ENCODE measurements at places on chromosomes 5 and 9.

DNA sequence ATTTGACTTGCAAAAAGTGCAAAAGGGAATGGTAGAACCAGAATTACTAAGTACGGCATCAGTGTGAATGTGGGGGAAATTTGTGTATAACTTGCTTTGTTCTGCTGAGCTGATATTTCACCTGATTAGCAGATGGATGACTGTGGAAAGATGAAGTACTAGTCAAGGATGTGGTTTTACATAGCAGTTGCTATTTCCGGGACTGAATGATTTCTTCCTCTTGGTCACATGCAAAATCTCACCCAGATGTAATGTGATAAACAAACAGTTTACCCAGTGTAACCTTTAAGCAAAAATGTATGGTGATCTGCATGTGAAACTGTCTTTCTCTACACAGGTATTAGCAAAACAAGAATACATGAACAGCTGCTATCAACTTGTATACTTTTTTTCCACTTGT is 46.1 kb downstream of the DCP2 start:
- DNase-seq: no peak

GRCh38 chr9:115002371-115003120 is 72.2 kb upstream of the TNFSF8 start:
- no peak for DNase-seq

DNA sequence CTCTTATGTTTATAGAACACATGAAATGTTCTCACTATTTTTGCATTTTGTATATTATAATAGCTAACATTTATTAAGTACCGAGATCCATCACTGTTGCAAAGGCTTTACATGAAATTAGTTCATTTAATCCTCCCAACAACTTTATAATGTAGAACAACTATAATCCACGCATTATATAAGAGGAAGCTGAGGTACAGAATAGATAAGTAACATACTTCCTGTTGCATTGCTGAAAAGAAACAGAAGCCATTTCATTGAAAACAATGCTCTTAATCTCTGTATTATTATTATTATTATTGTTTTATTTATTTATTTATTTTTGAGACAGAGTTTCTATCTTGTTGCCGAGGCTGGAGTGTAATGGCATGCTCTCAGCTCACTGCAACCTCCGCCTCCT is 7.9 kb upstream of the INSYN2B start:
- no peak for DNase-seq

GRCh38 chr9:87886933-87887505 is 4.3 kb downstream of the SPATA31E1 start:
- DNase-seq: no peak

- DNase-seq: peak; percentile 46
Observed at GRCh38 chr5:149636861-149637246, 55.6 kb downstream of the ARHGEF37 start.

DNA sequence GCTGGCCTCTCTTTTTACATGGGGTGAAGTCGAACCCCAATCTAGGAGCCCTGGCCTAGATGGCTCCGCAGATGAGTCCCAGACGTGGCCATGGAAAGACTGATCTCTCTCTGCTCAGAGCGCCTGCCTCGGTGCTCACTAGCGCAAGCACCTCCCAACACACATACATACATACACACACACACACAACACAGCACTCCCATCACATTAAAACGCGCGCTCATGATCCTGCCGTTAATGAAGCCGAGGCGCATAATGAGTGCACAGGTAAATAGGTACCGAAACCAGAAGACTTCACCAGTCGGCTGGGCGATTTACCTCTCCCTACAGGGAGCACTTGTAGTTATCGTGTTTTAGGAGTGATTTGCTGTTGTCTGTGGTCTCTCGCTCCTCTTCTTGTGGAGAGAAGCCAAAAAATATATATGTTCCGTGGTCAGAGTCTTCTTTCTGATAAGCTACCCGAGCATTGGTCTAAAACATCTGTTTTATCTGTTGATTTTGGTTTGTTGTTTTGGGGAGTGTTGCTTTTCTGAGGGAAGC is 207.7 kb downstream of the MEF2C start:
- no peak for DNase-seq

GRCh38 chr5:172809774-172810173 is 24.3 kb upstream of the ERGIC1 start:
- no peak for DNase-seq

GRCh38 chr5:97529354-97529985 is 346.4 kb upstream of the RIOK2 start:
- no peak for DNase-seq

GRCh38 chr5:81420039-81420667 is 26.2 kb upstream of the ACOT12 start:
- DNase-seq: peak; percentile 73

DNA sequence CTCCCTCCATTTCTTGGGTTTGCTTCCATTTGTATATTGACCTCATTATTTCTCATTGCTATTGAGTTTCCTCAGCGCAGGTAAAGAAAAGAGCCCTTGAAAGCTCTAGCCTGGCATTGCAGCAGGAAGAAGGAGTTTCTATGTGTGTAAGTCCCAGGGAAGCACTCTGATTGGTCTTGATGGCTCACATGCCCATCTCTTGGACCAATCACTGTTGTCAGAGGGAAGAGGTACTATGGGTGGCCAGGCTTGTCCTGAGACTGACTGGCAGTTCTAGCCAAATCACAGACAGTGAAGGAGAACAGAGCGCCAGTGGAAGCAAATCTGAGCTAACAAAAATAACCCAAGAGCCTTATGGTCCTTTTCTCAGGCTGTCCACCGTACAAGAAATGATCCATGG is 219.0 kb downstream of the PAX5 start:
- no peak for DNase-seq

- DNase-seq: peak; percentile 96
Observed at GRCh38 chr5:60257596-60258271, 364.2 kb upstream of the PDE4D start.

- peak; percentile 56 for DNase-seq
Observed at GRCh38 chr9:98896632-98897031, 47.1 kb upstream of the COL15A1 start.

DNA sequence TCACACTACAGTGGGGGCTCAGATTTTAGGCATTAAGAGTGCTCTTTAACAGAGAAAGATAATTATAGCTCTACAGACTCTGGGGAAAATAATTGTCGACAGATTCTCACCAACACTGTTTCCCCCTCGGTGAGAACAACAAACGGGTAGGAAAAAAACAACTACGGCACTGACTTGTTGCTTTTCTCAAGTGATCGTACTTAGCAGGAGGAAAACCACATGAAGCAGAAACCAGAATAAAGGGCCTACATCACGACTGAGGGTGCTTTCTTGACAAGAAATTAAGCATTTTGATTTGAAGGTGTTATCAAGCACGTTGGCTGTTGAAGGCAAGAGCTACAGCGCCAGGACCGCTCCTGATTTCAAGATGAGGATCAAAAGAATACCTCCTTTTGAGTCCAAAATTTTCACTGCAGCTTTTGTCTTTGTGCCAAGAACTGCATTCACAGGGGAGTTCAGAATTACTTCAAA is 27.2 kb upstream of the CER1 start:
- DNase-seq: no peak

DNA sequence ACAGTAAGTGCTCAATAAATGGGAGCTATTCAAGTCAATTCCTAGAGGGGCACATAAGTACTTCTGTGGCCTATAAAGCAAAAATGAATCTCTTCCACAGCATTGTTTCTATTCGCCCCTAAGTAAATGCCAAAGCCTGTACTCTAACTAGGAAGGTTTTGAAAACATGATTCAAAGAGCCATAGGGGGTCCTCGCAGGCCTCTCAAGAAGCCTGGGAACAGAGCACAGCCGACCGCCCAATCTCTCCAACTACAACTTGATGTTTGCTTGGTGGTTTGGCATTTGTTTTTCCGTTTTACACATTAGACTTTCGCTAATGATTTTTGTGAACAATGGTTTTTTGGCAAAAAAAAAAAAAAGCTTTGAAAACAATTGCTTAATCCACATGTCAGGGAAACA is 19.4 kb downstream of the EFNA5 start:
- no peak for DNase-seq

DNA sequence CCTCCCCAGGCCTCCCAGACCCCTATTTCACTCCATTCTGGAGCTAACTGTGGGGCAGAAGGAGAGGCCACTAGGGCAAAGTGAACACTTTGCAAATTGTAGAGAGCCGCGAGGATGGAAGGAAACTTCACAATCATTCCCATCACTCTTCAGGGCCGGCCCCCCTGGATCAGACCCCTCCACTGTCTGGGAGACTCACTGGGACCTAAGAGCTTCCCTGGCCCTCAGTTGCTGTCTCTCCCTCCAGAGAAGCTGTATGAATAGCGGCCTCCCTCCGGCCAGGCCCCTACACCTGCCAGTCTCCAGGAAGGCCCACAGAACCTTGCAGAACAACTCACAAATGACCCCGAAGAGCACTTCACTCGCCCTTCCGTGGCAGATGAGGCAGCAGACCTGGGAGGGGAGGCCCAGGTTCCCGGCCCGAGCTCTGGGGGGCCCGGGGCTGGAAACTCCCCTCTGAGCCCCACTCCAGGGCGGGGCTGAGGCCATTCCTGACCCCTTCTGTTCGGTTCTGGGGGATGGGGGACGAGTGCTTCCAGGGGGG is 141.9 kb upstream of the IER5L start:
- no peak for DNase-seq

DNA sequence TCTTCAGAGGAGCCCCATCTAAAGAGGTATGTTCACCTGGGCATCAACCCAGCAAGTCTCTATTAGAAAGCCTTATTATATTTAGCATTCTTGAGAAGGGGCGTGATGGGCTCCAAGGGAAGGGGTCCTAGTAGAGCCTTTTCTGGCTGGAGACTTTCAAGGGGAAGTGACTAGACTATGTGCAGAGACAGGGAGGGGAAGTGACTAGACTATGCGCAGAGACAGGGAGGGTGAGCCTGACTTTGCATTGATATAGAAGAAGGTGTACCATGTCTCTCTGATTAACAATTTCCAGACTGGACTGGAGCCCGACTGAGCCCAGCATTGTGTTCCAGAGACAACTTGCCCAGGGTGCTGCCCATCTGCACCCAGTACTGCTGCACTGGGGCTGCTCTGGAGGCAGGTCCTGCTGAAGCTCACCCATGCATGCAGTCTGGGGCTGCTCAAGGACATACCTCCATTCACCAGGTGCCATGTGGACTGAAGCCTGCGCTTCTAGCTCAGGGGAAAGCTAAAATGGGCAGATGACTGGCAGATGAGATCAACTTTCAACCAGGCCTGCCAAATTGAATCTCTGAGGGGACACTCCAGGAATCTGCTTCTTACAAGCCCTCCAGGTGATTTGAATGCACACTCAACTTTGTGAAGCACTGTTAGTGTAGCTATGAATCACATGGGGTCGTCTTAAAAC is 83.0 kb upstream of the GNA14 start:
- no peak for DNase-seq

DNA sequence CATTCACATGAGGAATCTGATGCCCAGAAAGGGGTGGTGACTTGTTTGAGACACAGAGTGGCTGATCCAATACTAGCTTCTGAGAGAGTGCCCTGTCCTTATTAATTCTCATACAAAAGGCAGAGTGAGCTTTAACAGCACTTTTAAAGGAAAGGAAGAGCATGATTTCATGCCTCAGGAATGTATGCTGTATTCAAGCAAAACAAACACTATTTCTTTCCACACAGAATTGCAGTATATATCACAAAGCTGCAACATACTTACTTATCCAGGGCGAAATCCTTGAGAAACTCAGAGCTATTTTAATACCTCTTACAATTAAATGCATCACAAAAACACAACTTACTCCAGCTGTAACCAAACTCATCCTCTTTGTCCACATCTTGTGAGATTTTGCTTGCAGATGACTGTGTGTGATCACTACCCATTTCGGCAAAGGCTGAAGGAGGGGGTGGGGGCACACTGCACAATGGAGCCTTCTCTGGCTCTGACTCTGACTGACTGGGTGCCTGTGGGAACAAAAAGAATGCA is 139.8 kb downstream of the MPDZ start:
- no peak for DNase-seq

GRCh38 chr9:37454238-37454637 is 11.0 kb downstream of the ZBTB5 start:
- no peak for DNase-seq

DNA sequence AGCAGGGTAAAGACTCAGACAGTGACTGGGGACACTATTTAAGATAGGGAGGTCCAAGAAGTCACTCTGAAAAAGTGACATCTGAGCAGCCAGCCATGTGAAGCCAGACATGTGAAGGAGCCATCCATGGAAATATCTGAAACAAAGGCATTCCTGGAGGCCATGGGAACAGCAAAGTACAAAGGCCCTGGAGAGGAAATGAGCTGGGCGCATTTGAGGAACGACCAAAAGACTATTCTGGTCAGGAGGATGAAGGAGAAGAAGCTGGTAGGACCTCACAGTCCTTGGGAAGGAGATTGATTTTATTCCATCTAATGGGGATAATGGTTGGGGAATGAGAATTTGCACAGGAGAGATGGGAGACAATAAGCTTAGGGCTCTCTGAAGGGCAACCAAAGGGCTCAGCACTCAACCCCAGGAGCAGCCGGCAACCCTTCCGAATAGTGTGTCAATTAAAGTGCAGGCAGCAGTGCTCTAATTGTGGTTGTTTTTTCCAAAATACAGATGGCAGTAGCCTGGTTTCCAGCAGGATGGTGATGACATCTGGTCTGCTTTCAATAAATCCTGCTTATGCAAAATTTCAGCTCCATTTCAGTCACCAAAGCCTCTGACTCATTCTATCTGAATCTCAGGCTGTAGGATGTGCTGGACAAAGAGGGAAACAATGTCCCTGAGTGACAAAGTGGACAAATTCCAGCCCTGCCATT is 26.7 kb downstream of the FOXI1 start:
- DNase-seq: no peak

GRCh38 chr9:109313351-109313750 is 7.5 kb downstream of the EPB41L4B start:
- no peak for DNase-seq

DNA sequence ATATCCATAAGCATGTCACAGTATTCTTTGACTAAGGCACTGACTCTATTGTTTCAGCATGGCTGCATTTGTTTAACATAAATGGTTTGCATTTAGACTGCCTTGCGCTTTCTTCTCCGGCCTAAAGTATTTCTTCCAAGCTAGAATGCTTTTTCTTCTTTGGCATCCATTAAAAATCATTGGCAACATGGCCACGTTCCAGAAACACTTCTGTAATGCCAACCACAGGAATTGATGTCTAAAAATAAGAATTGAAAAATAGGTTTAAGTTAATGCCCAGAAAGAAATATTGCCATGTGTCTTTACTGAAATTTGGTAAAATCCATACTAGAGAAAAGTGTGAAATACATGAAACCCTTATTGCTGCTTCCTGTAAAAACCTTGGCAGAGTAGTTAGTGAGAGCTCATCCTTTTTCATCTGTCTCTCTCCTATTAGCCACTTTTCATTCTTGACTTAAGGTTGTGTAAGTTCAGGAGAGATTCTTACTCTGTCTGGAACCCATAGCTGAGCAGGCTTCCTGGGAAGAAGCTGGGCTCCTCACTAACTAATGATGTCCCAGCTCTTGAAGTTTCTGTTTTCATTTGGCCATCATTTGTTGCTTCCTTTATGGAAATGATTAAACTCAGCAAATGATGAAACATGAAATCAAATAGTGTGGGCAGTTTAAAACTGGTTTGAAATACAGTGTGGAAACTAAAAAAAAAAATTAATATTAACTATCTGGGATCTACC is 58.2 kb upstream of the RPS23 start:
- DNase-seq: no peak

- DNase-seq: peak; percentile 77
Observed at GRCh38 chr5:95086927-95087815, 197.7 kb downstream of the MCTP1 start.

- DNase-seq: peak; percentile 33
Observed at GRCh38 chr5:95726811-95727763, 4.0 kb upstream of the RHOBTB3 start.

Data from MV-4-11 (cell line).